ENCODE measurements at places on chromosomes 3 and 15.

GRCh38 chr3:186013312-186013711 lies 75.5 kb upstream of the TRA2B start:
- no peak for DNase-seq

DNA sequence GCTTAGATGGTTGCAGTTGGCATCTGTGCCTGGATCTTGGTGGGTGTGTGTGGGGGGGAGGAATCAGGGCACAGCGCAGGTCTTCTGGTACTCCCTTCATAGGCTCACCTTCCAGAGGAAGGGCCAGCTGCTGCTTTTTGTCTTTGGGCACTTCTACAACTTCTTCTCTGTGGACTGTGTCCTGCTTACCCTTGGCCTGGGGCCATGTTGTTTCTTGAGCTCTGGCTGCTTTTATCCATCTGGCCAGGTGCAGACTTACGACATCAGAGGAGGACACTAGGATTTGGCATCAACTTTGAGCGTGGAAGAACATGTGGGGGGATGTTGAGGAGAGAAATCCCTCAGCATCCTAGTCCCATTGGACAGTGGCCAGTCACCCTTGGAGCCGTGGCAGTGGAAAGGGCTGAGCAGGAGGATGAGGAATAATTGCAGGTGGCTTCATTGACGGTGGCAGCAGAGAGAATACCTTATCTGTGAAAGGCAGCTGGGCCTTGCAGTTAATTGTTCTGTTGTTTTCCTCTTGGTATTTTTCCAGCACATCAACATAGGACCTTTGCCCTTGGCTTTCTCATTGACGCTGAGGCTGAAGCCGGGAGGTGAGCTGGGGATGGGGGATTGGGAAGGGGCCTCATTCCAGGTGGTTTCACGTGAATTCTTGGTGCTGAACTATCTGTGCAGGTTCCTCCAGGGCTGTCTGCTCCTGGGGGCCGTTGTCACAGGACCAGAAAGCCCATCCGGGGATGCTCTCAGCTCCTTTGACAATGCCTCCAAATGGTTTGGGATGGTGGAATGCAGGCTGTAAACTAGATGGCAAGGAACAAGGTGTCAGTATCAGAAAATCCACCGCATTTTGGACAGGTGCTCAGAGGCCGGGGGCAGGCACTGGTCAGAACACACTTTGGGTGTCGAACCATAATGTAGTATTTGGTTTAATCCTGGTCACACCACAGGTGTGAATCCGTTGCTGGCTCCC lies 9.7 kb downstream of the EPHB1 start:
- no peak for DNase-seq

- no peak for DNase-seq
Measured at GRCh38 chr3:55264919-55265318, 222.2 kb downstream of the WNT5A start.

GRCh38 chr3:109678600-109678999 lies 341.3 kb upstream of the DPPA4 start:
- DNase-seq = no peak

GRCh38 chr3:184538666-184539431 lies 22.7 kb upstream of the EPHB3 start:
- no peak for DNase-seq

DNA sequence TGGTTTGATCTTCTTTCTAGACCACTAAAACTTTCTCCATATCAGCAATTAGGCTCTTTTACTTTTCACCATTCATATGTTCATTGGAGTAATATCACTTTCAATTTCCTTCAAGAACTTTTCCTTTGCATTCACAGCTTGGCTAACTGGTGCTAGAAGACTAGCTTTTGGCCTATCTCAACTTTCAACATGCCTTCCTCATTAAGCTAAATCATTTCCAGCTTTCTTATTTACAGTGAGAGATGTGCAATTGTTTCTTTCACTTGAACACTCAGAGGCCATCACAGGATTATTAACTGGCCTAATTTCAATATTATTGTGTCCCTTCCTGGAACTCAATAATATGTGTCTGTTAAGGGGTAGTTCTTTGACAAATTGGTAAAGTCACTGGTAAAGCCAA lies 42.8 kb upstream of the PLOD2 start:
- no peak for DNase-seq

GRCh38 chr3:77686560-77686959 lies 646.7 kb downstream of the ROBO2 start:
- no peak for DNase-seq

- DNase-seq = no peak
Measured at GRCh38 chr3:80785875-80786274, 975.6 kb downstream of the GBE1 start.

- no peak for DNase-seq
Measured at GRCh38 chr3:120473389-120473788, 22.6 kb upstream of the FSTL1 start.

- no peak for DNase-seq
Measured at GRCh38 chr15:90064911-90065681, 37.2 kb downstream of the IDH2 start.

- DNase-seq = no peak
Measured at GRCh38 chr3:33711100-33711499, 7.0 kb downstream of the CLASP2 start.

- DNase-seq = no peak
Measured at GRCh38 chr3:196193736-196194541, 17.3 kb downstream of the ZDHHC19 start.

- DNase-seq = no peak
Measured at GRCh38 chr3:12343047-12343501, 54.2 kb downstream of the PPARG start.

- no peak for DNase-seq
Measured at GRCh38 chr15:35630985-35631384, 85.0 kb upstream of the DPH6 start.

- DNase-seq = no peak
Measured at GRCh38 chr3:106036696-106037095, 167.9 kb upstream of the CBLB start.

DNA sequence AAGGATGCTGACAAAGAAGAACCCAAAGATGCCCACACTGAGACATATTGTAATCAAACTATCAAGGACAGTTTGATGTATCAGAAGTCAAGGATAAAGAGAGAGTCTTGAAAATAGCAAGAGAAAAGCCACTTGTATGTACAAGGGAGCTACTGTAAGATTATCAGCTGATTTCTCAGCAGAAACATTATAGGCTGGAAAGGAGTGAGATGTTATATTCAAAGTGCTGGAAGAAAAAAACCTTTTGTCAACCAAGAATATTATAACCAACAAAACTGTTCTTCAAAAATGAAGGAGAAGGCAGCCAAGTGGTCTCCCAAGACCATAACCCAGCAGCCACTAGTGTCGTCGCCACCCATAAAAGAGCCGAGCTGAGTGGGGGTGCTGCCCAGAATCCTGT lies 93.2 kb downstream of the KLF13 start:
- no peak for DNase-seq

GRCh38 chr15:78711638-78712037 lies 70.6 kb upstream of the CHRNB4 start:
- DNase-seq = no peak

DNA sequence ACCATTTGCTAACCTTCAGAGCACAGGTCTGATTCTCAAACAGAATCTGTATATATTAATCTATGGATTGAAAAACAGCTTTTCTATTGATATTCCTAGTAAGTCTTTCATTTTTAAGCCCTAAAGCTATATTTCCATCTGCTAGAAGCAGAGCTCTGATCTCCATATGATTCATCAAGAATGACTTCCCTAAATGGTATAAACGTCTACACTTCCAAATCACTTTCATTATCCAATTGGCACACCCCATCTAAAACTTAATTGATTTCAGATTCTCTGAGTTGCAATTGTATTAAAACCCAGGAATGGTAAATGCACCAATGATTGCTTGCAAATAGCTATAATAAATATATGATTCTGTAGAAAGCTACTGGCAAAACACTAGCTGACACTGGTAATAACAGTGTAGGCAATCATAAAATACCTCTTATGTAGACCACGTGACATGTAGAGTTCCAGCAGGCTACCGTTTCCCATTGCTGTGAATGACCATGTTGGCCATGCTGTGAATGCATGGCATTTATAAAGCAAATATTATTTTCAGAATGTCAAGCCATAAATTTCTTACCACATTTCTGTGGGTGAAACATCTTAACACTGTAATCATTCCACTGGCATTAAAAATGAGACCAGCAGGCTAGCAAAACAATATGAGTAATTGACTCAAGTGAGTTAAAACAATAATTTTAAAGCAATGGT lies 226.0 kb downstream of the ZMAT3 start:
- no peak for DNase-seq

DNA sequence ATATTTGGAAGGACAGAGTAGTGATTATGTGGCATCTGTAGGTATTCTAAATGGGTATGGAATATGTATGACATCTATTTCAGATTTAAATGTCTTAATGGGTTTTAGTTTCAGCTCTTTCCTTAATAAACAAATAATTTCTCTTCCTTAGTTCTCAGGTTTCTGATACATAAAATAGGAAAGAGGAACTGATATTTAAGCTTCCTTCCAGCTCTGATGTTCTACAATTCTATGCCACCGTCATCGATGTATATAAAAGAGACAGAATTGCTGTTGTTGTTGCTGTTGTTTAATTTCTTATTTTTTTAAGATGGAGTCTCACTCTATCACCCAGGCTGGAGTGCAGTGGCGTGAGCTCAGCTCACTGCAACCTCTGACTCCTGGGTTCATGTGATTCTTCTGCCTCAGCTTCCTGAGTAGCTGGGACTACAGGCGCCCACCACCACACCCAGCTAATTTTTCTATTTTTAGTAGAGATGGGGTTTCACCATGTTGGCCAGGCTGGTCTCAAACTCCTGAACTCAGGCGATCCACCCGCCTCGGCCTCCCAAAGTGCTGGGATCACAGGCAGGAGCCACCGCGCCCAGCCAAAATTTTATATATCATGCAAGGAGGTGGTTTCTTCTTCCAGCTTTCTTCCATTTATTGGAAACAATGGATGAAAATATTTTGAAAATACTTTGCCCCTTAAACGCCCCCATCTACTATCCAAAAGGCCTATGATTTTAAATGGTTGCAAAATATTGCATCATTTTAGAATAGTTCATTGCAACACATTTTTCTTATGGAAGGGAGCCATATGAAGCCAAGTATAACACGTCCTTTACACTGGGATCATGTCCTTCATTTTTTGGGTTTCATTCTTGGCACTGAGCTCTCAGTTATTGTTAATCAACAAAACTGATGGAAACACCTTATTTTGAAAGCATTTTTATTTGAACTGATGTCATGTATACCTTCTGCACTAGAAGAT lies 13.9 kb upstream of the C15orf61 start:
- no peak for DNase-seq

DNA sequence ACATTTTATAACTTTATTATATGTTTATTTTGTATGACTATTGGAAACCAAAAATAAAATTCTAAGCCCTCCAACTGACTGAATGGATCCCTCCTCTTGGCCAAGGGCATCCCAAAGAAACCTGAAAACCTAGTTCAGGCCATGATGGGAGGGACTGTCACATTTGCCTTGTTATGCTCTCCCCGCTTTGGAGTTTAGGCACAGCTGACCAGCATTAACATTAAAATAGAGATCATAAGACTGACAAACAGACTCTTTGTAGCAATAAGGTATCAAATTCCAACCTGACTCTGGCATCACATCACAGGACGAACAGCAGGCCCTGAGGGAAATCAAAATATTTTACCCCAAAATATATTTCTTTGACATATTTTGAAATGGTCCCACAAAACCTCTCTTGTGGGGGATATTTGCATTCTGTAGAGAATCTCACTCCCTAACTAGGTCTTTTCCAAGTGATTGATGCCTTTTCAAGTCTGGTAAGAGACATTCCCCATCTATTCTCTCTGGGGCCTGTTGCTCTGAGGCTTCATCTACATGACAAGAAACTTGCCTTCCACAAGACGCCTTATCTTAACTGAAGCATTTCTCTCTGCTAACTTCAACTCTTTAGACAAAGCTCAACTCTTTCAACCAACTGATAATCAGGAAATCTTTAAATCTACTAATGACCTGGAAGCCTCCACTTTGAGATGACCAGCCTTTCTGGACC lies 81.8 kb upstream of the PRR23E start:
- DNase-seq = no peak

DNA sequence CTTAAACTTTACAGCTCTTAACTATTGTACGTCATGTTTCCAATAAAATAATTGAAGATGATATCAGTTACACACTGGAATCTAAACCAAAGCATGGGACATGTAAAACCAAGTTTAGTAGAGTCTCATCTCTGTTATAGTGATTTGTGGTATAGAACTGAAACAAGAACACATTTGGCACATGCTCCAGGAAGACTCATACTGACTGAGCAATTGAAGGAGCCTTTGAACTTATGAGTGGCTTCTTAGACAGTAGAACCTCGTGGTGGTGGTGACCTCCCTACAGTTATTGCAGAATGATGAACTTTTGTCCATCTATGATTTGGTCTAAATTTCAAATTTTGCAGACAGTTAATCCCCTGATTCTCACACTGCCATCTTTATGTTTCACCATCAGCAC lies 729.7 kb downstream of the ROBO1 start:
- DNase-seq = no peak

DNA sequence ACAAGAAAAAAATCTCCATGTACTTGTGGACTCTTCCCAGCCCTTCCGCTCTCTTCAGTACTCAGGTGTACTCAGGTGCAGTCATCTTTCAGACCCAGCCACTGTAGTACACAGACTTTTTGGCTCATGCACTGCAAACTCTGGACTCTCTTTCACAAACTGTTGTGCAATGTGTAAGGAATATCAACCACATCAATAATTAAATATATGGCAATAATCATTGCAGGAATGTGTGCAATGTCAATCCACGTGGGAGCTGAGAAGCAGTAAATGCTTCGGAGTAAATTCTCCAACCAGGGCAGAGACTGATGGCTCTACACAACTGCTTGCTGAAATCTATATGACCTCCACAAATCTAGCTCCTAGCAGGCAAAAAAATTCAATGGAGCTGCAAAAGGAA lies 287.3 kb upstream of the COL8A1 start:
- no peak for DNase-seq

- no peak for DNase-seq
Measured at GRCh38 chr3:97896547-97896946, 74.7 kb downstream of the CRYBG3 start.

GRCh38 chr15:71103102-71103676 lies 12.1 kb upstream of the THSD4 start:
- no peak for DNase-seq

DNA sequence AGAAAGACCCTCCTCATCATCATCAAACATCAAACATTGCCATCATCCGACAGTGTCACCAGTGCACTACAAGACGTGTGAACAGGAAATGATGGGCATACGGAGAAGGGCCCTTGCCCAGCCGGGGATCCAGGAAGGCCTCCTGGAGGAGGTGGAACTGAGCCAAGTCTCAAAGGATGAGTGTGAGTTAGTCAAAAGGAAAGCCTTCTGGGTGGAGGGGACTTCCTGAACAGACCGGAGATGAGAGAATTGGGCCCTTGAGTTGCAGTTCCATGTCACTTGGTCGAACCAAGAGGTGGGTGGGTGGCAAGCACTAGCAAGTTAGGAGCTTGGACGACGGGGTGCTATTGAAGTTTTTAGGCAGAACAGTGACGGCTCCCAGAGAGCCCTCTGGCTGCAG lies 8.5 kb downstream of the SEMA4B start:
- no peak for DNase-seq

- no peak for DNase-seq
Measured at GRCh38 chr3:110413807-110414748, 657.5 kb upstream of the NECTIN3 start.
